ENCODE measurements at places on chromosomes 3 and 15.
A peak's percentile ranks its signal among the peaks of the same experiment; 100 is the strongest.

DNA sequence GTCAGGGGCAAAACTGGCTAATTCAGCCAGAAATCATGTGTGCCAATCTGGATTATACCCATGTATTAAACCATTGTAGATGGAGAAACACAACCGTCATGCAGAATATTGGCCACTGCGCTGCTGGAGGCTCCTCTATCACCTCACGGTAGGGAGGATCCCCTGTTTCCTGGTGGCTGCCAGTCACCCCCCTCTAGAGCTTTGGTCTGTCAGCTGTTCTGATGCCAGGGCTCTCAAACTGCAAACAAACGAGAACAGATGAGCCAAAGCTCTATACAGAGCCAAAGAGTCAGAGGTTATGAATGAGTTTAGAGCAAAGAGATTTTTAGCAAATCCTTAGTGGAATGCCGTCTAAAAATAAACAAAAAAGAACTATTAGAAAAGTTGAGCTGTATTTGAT is 62.5 kb downstream of the IL20RB start:
- no peak for DNase-seq

GRCh38 chr15:68875377-68876116 is 54.8 kb upstream of the SPESP1 start:
- peak; percentile 93 for DNase-seq

- DNase-seq: no peak
Observed at GRCh38 chr15:52653431-52653964, 25.7 kb downstream of the ATOSA start.

DNA sequence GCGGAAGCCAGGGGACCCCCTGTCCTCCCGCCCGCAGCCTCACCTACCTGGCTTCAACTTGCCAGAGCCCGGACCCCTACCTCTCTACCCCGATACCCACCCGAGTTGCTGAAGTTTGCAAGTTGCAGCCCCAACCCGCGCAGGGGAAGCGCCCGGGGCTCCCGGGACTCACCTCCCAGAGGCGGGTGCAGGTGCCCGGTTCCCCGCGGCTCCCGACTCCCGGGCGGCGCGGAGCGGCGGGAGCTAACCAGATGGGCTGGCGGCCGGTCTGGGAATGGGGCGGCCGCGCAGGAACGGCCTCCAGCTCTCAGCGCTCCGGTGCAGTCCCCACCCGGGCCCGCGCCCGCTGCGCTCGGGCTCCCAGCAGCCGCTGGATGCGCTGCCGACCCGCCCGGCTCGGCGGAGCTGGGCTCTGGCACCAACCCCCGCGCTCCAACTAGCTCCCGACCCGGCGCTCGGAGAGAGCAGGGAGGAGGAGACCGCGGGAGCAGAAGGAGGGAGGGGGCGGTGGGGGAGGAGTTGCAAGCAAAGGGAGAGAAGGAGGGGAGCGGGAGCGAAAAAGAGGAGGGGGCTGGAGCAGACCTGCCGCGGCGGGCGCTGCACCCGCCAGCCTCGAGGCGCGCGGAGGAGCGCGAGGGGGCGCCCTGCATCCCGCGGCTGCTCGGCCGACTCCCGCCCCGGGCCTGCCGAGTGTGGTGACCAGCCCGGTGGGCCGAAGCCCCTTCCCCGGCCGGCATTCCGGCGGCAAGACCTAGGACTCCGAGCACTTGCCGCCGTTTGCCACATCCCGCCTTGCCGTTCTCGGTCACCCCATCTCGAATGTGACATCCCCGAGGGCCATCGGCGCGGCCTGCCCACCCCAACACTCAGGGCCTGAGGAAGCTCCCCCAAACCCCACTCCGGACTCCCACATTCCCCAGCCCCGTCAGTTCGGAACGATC is at the start of gene SEMA5B:
SEMA5B (minus strand) TSS at position 472 of the 941 bp plus-strand sequence. CDS start 66,500 bp downstream, outside the sequence.
- peak; percentile 92 for DNase-seq

GRCh38 chr3:78822726-78823125 is 945.1 kb downstream of the ROBO1 start:
- DNase-seq: no peak

- no peak for DNase-seq
Observed at GRCh38 chr3:45272032-45272810, 46.1 kb upstream of the TMEM158 start.

DNA sequence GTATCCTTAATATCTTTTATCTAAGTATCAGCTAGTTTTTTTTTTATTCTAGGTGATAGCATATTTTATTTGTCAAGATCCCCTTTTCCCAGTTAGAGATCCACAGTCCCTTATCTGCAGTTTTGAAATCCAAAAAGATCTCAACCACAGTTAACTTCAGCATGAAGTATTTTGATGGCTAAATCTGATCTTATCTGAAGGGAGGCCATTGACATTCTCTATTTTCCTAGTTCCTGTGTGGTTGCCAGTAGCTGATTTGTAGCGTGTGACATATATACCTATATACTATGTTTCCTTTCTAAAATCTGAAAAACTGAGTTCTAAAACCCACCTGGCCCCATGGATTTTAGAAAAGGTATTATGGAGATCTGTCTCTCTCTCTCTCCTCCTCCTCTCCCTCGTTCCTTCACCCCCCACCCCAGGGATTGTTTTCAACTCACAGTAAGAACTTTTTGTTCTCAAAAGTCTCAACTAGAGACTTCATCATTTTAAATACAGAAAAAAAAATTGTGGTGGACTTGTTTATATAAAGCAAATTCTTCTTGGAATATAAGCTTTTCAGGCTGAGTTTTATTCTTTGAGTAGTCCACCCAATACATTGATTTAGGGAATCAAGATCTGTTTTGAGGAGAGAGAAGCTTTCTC is 12.3 kb downstream of the TCF12 start:
- DNase-seq: no peak

GRCh38 chr3:133561679-133562078 is 11.8 kb upstream of the CDV3 start:
- DNase-seq: no peak

- DNase-seq: no peak
Observed at GRCh38 chr3:169686874-169687273, 23.4 kb upstream of the MECOM start.

GRCh38 chr3:155252535-155252934 is 40.9 kb downstream of the STRIT1 start:
- DNase-seq: no peak

- no peak for DNase-seq
Observed at GRCh38 chr3:178445139-178445538, 91.1 kb upstream of the KCNMB2 start.

- no peak for DNase-seq
Observed at GRCh38 chr15:74127954-74128784, 2.2 kb upstream of the ISLR2 start.

DNA sequence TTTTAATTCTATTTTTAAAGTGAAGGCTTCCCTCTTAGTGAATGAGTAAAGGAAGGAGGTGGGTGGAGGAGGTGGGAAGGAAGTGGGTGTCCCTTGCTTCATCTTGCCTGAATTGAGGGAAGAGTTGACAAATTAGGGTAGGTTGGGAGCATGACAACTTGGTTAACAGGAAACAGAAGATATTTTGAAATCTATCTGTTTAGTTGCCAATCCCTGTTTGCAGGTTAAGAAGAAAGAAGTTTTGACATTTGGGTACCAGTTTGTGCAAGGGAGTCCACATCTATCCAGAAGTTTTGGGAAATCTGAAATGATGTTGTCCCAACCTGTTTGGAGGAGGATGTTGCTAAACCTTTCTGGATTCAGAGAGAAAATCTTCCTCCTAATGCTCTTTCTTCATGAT is 204.1 kb upstream of the SUCLG2 start:
- no peak for DNase-seq
